Amniotic stem cell (primary cell): ENCODE measurements at places on chromosomes 4 and X.

GRCh38 chrX:72714478-72714916 is 391 bp upstream of the PHKA1 start:
- DNase-seq, result peak; percentile 17

DNA sequence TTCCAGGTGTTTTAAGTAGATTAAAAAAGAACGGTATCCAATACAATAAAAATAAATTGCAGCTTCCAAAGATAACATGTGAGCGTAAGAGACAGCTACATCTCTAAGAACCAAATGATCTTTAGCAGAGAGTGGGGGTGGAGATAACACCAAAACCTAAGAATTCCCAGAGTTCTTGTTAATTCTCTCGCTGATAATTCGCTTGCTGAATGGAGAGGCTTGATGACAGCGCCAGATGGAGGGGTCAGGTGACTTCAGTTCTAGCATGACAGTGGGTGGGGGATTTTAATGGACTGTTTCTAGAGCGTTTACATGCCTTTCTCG is 2.3 kb downstream of the CLCN4 start:
- DNase-seq, result no peak

DNA sequence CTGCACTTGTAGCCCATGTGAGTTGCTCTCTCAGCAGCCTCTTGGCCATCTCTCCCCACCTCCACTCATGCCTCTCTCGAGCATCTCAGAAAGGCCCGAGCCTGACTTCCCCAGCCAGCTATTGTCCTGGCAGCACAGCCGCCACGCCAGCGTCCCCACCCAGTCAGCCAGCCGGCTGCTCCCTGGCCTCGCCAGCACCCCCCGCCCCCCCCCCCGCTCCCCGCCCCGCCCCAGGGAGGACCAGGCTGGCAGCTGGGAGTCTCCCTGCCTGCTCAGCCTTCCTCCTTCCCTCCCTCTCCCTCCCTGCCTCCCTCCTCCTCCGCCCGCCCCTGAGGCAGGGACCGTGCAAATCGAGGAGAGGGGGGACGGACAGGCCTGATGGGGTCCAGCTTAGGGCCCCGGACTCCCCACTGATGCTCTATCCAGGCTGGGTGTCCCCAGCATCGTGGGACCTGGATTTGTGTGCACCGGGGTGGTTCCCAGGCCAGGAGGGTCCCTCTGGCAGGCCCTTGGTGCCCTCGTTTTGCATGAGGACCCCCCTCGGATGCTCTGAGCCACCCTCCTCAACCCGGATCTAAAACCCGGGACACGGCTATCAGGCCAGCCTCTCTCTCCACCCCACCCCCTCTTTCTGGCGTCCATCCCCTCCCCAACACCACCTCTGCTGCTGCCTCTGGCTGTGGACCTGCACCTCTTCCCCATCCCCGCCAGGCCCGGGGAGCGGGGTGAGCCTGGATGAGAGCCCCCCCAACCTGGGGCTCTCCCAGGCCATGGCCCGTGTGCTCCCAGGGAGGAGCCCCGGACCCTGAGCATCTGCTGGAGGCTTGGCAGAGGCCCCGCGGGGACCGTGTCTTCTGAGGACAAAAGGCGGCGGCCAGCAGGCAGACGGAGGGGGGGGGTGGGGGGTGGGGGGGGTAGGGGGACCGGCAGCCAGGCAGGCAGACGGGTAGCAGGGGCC is at the start of gene GPR173:
Gene GPR173 (plus strand): TSS at position 621 of the 958 bp plus-strand sequence. CDS start 27,833 bp downstream, outside the sequence.
- DNase-seq, result no peak

GRCh38 chr4:170035231-170035630 is 9.0 kb upstream of the MFAP3L start:
- DNase-seq, result no peak

GRCh38 chrX:22247169-22247568 is 25.5 kb upstream of the CBLL2 start:
- no peak for DNase-seq

DNA sequence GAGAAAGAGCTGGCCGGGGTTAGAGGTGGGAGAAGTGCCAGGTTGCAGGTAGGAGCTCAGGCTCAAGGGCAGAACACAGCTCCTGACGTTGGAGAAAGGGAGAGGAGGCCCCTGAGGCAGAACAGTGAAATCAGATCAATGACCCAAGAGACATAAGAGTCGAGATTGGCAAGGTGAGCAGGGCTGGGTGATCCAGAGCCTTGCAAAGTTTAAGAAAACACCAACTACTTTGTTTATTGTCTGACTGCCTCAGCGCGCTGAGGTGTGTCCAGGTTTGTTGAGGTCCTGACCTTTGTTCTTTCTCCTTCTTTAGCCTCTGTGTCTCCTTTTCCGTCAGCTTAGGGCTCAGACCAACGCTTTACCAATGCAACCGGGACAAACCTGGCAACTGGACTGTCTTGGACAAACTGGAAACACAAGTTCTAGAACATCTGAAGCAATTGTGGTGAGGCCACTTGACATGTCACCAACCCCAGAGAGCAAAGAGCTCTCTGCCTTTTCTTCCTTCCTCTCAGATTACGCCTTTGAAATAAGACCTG is 28.3 kb downstream of the CHRNA9 start:
- DNase-seq, result no peak

DNA sequence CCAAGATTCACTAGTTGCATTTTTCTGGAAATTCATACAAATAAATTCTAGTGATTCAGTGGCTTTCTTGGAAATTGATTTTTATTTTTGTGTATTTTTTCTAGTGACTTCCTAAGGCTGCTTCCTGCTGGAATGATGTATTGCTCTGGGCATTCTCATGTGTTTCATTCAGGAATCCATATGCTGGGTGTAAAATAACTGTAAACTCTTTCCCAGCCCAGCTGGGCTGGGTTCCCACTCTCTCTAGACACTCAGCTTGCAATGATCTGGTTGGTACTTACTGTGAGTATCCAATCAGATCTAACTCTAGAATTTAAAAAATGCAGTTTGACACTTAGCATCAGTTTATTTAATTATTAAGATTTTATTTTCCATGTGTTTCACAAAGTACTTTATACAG is 882.2 kb downstream of the STIM2 start:
- no peak for DNase-seq

DNA sequence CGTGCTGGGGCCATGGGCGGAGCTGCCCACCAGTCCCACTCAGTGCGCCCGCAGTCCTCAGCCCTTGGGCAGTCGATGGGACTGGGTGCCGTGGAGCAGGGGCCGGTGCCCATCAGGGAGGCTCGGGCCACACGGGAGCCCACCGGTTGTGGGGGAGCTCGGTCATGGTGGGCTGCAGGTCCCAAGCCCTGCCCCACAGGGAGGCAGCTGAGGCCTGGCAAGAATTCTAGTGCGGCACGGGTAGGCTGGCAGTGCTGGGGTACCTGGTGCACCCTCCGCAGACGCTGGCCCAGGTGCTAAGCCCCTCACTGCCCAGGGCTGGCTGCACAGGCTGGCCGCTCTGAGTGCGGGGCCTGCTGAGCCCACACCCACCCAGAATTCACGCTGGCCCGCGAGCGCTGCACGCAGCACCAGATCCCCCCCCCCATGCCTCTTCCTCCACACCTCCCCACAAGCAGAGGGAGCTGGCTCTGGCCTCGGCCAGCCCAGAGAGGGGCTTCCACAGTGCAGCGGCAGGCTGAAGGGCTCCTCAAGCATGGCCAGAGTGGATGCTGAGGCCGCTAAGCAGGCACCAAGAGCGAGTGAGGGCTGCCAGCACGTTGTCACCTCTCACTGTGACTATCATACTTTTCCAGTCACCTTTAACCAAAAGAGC is 564.4 kb downstream of the GALNTL6 start:
- DNase-seq, result no peak

DNA sequence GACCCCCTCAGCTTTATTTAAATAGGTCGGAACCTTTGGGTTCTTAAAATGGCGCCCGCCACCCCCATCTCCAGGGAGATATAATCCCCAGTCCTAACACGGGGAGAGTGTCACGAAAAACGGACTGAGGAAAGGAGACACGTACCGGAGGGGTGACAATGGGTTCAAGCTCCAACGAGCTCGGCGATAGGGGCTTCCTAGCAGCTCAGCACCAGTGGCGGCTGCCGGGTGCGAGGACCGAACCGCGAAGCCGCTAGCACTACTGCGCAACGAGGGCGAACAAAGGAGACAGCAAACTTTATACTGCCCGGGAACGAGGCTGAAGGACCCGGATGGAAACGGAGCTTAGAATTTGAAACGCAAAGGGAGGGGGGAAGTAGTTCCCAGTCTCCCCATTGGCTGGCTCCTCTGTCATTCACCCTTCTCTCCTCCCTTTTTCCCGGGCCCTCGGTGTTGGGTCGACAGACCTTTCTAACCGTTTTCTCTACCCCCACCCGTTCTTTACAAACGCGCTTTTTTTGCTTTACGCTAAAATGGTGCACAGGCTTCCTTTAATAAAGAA is at the start of gene RBMX:
Gene RBMX (minus strand): TSS at position 274 of the 562 bp plus-strand sequence. CDS start 1,298 bp downstream, outside the sequence.
- peak; percentile 73 for DNase-seq

DNA sequence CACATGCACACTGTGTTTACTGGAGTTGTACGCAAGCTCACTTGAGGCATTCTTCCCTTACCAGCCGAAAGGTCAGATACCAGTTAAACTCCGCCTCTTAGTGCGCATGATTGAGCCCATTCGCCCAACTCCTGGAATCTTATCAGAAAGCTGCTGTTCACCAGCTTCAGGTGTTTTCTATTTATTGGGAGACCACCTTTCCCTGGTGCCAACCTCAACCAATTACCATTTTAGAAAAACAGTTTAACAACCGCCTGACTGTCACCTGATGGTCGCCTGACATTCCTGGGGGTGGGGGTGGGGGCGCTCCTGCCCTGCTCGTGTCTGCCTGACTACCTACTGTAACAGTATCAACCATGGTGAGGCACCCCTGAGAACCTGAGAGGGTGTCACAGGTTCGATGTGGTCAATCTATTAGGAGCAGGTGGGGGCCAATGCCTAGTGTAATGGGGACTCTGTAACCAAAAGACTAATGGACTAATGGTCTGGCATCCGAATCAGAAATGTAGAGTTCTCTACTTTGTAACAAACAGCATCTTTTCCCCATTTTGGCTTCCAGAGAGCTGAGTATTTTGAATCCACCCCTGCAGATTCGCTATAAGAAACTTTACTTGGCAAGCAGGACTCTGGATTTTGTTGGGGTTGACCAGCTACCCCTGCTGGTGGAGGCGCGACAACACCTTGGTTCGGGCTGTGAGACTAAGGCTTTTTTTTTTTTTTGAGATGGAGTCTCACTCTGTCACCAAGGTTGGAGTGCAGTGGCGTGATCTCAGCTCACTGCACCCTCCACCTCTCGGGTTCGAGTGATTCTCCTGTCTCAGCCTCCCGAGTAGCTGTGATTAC is 58.2 kb upstream of the ZNF157 start:
- no peak for DNase-seq

DNA sequence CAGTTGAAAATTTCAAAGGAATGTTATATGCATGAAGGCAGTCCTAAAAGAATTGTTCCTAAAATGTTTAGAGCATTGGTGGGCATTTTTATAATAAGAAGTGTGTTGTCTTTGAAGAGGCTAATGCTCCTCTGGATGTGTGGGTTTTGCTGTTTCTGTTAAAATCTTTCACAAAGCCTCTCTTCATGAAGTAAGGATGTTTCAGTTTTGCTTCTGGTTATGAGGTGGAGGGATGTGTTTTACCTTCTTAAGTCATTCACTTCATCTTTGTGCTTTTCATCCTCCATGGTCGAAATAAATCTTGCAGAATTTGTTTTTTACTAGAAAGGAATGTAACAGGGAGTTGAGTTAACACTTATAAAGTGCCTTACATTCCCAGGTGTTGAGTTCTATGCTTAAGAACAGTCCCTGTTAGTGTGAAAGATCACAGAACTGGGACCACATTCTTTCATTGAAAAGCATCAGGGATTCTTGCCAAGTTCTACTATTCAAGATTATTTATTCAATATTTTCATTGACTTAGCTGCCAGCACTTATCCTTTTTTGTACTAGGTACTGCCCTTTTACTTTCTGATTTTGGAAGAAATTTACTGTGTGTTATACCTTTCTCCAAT is 21.1 kb downstream of the FHIP1A start:
- DNase-seq, result no peak

GRCh38 chrX:9905288-9905687 is 61.9 kb upstream of the CLDN34 start:
- DNase-seq, result peak; percentile 13

GRCh38 chr4:175762582-175762981 is 49.5 kb downstream of the GPM6A start:
- no peak for DNase-seq

GRCh38 chr4:57119054-57119651 is 9.0 kb upstream of the IGFBP7 start:
- DNase-seq, result peak; percentile 96

DNA sequence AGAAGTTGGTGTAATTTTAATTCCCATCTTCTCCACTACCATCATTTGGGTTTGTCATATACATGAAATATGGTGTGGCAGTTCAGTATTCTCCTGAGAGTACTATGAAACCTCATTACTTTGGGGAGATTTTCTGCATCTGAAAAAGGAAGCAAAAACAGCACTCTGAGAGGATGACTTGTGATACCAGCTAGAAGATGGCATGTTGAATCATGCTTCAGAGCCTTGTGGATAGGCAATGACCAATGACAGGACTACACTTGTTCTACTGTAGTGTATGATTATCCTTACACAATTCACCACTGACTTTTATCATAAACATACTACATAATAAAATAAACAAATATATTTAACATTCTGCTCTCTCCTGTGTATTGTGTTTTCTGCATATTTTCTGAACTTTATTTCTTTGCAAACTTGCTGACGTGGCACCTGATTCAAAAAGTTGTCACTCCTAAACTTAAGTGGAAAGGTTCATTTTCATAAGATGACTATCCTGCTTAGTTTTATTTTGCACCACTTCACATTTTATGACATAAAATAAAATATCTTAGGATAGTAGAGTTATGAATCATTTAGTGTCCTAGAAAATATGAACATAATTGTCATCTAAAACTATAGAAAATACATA is 991.3 kb downstream of the FSTL5 start:
- no peak for DNase-seq

GRCh38 chr4:57095245-57095644 is 14.9 kb downstream of the IGFBP7 start:
- DNase-seq, result no peak

- DNase-seq, result no peak
Measured at GRCh38 chr4:113471146-113471860, 290.2 kb downstream of the CAMK2D start.

- no peak for DNase-seq
Measured at GRCh38 chrX:102517326-102517725, 787 bp upstream of the TMSB15A start.

- DNase-seq, result no peak
Measured at GRCh38 chrX:87900320-87900908, 382.8 kb downstream of the KLHL4 start.

GRCh38 chr4:128307123-128307571 is 19.5 kb upstream of the PGRMC2 start:
- DNase-seq, result no peak
